Activated T-cell treated with anti-CD3 and anti-CD28 coated beads, Interleukin-2, amount 50 U/mL, for 1 hour (primary cell): ENCODE measurements at places on chromosomes 6 and 20.

DNA sequence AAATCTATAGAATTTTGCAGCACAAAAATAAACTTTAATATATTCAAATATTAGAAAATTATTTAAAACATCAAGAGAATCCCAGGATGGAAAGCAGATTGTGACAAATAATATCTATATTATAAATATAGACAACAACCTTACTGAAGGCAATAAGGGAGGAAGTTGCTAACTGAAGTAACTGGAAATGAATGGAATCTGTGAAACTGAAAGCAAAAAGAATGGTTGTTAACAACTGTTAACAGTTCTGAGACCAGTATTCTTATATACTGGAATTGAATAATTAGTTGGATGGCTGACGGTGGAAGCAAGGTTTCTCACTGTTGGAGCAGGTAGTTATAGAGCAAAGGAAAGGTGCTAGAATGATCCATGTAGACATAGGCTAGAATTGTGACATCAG, 220.4 kb downstream of the PLCB1 start:
- no peak for DNase-seq

GRCh38 chr6:14693301-14694192, 552.3 kb upstream of the JARID2 start:
- DNase-seq, result no peak

GRCh38 chr6:1698527-1698926, 88.8 kb downstream of the FOXC1 start:
- DNase-seq, result no peak

DNA sequence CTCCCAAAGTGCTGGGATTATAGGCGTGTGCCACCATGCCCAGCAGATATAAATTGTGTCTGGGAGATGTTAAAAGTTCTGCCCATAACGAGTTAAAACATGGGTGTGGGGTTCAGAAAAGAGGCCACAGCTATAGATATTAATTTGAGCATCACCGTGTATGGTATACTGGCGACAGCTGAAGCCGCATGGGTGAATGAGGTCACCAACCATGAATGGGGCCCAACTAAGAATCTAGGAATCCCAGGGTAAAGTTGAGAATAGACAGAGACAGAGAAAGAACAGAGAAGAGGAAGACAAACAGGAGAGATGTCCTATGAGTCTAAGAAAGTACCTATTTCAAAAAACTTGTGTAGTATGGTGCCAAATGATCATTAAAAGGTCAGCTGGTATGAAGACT, 50.9 kb downstream of the ILRUN start:
- DNase-seq, result no peak

DNA sequence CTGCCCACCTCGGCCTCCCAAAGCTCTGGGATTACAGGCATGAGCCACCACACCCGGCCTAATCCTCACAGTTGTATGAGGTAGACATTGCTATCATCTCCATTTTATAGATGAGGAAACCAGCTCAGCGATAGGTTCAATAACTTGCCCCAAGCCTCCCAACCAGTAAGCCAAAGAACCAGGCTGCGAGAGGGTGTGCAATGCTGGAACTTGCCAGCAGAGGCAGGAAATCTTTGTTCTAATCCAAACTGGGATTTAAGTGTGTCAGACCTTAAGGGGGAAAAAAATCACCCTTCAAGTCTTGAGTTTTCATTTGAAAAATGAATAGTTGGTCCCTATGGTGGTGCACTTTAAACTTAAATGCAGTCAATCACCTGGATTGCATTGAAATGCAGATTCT, 20.1 kb upstream of the RNGTT start:
- DNase-seq, result no peak

- no peak for DNase-seq
Observed at GRCh38 chr20:39458452-39458851, 496.3 kb downstream of the DHX35 start.

- DNase-seq, result no peak
Observed at GRCh38 chr6:14058029-14058695, 59.4 kb upstream of the CD83 start.

DNA sequence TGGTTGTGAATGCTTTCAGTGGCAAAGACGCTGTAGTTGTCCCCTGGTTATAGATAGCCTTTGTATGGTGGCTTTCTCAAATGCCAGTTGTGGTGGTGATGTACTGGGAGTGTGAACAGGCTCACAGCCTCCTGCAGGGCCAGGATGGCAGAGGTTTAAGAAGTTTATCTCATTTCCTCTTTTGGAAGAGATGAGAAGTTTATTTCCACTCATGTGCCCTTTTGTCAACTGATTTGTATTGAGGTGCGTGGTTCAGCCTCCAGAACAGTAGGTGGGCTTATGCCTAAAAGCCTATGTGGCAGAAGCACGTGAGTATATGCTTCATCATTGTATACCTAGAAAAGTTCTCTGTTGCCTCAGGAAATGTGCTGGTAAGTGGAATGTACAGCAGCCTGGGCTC, 13.7 kb upstream of the ZFP57 start:
- DNase-seq, result no peak

DNA sequence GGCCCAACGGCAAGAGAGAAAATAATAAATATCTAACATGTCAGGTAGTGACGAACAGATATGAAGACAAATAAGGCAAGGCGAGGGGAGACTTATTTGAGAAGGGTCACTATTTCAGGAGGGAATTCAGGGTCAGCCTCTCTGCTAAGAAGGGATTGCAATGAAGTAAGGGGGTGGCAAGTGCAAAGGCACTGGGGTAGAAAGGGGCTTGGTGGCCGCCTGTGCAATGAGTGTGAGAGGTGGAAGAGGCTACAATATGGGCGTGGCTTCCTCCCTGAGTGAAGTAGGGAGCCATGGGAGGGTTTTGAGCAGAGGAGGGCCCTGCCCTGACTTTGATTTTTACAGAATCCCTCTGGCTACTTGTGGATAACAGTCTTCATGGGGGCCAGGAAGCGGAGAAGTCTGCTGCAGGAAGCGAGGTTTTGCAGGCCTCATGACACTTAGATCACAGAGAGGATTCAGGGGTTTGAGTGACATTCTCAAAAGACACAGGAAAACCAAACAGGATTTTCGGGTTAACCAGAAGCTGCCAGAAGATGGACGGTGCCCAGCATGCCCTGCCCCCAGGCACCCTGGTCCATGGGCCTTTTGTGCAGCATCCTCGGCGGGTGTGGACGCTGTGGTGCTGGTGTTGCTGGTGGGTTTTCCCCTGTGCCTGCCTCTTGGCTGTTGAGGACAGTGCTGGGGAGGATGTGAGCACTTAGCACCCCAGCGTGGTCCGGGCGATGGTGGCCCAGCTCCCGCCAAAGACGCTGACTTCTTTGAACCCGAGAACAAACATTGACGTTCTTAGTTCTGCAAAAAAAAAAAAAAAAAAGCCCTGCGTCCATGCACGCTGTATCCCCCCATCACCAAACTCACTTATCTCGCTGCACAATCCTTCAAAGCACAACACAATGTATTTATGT, 124.2 kb upstream of the PTPN1 start:
- DNase-seq, result peak; percentile 61

GRCh38 chr6:89433252-89434149, 549 bp downstream of the ANKRD6 start:
- DNase-seq, result peak; percentile 53

- DNase-seq, result peak; percentile 63
Observed at GRCh38 chr20:57089699-57090144, 176.7 kb downstream of the BMP7 start.

GRCh38 chr20:57053793-57054552, 212.5 kb downstream of the BMP7 start:
- DNase-seq, result no peak

DNA sequence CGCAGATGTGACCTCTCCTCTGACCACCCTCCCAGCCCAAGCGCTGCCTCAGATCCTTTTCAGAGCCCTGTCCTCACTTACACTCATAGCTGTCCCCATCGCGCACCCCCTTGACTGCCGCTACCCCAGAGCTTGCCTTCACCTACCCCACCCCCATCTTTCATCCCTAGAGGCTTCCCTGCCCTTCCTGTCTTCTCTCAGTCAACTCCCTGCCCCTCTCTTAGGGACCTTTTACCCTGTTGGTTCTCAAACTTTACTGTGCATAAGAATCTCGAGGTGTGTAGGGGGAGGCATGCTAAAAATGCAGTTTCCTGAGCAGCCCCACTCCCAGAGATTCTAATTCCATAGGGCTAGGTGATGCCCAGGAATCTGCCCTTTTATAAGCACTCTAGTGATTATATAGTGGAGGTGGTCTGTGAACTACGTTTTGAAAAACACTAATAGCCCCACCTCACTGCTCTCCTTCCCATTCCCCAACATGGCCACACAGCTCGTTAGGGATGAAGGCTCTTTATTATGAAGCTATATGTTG, 725 bp downstream of the TM9SF4 start:
- DNase-seq, result no peak

GRCh38 chr6:116244284-116244683, 9.6 kb downstream of the TSPYL4 start:
- no peak for DNase-seq

GRCh38 chr6:91822581-91822980, 1235.7 kb upstream of the MAP3K7 start:
- DNase-seq, result no peak

- DNase-seq, result no peak
Observed at GRCh38 chr6:87574237-87574804, 15.5 kb downstream of the RARS2 start.

GRCh38 chr20:44247131-44247571, at the start of gene GDAP1L1:
Gene GDAP1L1, plus strand, starts transcription at chr20:44247308. Its CDS starts 27 bp downstream, at chr20:44247335.
- no peak for DNase-seq

DNA sequence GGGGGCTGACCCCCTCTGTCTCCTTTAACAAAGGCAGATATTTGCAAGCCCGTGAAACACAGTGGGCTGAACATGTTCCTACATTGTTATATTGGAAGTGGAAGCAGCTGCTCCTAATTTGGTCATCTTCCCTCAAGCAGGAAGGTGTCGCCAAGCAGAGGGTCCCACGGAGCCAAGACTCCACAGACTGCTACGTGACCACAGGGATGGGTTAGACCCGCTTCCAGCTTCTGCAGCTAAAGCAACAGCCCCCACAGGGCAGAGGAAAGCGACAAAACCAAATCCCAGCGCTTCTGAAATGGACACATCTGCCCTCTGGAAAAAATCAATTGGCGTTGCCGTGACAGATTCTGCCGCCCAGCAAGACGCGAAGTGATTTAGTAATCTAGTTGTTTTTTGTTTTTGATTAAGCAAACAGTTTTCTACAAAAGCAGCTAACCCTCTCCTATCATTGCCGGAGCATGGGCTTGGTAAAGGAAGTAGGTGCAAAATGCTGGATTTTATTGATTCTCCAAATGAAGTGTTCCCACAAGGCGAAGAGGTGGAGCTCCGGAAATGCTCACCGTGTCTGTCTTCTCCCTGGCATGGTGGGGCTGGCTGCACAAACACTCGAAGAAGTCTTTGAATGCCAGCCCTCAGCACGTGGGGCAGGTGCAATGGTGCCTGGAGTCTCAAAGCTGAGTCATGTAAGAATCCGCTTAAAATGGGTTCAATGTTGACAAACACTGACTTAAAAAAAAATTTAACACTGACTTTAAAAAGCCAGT, 79.4 kb upstream of the FRMD1 start:
- no peak for DNase-seq

- DNase-seq, result no peak
Observed at GRCh38 chr6:127608554-127609270, 31.7 kb downstream of the C6orf58 start.

DNA sequence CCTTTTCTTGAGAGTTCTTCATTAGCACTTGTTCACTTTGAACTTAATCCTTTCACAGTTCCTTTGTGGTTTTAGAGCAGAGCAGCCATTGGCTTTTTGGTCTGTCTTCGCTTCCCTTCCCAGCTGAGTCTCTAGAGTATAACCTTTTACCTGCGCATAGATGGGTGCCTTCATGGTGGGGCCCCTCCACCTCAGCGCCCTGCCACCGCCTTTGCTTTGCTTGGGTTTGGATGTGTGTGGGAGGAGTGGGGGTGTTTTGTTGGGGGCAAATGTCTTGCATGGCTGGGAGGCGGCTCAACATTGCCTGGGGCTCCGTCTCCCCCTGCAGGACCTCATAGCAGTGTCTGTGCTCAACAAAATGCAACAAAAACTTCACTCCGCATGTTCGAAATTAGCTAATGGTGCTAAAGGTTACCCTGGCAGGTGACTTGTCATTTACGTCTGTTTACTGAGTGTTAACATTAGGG, 11.9 kb downstream of the PYGB start:
- peak; percentile 38 for DNase-seq

DNA sequence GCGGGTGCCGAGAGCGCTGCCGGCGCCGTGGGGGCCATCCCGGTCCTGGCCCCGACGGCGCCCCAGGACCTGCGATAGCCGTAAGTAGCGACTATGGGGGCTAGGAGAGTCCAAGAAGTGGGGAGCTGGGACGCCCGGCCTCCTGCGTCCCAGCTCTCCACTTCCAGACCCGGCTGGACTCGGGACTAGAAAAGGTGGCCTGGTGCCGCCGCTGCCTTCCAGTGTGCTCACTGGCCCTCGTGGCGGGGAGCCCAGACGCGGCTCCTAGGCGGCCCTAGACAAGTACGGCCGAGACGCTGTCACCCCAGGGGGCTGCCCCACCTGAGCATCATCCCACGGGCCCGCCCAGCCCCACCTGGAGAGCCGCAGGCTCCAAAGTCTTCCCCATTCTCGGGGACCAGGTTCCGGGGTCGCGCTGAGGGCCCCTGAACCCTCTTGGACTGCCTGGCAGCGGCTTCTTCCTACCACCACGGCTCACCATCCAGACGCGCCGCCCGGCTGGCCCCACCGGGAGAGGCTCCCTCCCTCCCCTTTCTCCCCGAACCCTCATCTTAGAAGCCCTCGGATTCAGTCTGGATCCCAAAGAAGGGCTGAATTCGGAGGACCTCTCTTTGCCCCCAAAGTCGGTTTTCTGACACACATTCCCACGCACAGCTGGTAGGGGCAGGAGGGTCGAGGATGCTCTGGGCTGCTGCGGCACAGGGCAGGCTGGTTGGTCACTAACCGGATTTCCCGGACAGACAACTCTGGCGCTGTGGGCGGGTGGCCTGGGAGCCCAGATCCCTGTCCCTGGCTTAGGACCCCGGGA, 870 bp upstream of the MDFI start:
- DNase-seq, result no peak

DNA sequence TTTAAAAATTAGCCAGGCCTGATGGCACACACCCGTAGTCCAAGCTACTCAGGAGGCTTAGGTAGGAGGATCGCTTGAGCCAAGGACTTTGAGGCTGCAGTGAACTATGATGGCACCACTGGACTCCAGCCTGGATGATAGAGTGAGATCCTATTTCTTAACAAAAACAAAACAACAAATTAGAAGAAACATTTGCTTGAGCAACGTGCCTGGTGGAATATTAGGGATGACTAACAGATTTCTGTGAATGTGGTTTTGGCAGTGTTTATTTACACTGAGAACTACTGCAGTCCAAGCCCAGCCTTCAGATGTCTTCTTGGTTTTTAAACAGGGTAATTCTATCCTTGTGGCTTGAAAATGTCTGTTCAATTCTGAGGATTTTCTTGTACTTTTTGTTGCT, 9.2 kb downstream of the PPP1R3G start:
- DNase-seq, result no peak

DNA sequence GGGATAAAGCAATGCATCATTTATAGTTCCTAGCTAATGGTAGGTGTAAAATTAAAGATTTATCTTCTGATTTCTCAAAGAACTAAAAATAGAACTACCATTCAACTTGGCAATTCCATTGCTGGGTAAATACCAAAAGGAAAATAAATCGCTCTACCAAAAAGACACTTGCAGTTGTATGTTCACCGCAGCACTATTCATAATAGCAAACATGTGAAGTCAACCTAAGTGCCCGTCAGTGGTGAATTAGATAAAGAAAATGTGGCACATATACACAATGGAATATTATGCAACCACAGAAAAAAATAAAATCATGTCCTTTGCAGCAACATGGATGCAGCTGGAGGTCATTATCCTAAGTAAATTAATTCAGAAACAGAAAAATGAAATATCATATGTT, 279.8 kb upstream of the PRND start:
- DNase-seq, result no peak

- DNase-seq, result no peak
Observed at GRCh38 chr6:140107216-140107615, 732.8 kb upstream of the CITED2 start.
